ENCODE measurements at places on chromosomes 7 and 10.

- no peak for DNase-seq
Observed at GRCh38 chr10:14671386-14671831, 103.3 kb downstream of the FAM107B start.

- DNase-seq, result no peak
Observed at GRCh38 chr7:18450019-18450418, 45.5 kb upstream of the HDAC9 start.

- no peak for DNase-seq
Observed at GRCh38 chr10:131078131-131078881, 233.2 kb downstream of the TCERG1L start.

GRCh38 chr10:79380125-79380945, 33.1 kb downstream of the PPIF start:
- DNase-seq, result no peak

- peak; percentile 65 for DNase-seq
Observed at GRCh38 chr7:112452102-112452888, 2.0 kb downstream of the IFRD1 start.

- DNase-seq, result no peak
Observed at GRCh38 chr10:109866168-109866994, 56.9 kb downstream of the XPNPEP1 start.

GRCh38 chr10:61458031-61458430, 4.8 kb upstream of the TMEM26 start:
- no peak for DNase-seq

- no peak for DNase-seq
Observed at GRCh38 chr7:24722386-24723177, 34.7 kb downstream of the GSDME start.

GRCh38 chr10:129879655-129880054, 84.4 kb downstream of the EBF3 start:
- no peak for DNase-seq

DNA sequence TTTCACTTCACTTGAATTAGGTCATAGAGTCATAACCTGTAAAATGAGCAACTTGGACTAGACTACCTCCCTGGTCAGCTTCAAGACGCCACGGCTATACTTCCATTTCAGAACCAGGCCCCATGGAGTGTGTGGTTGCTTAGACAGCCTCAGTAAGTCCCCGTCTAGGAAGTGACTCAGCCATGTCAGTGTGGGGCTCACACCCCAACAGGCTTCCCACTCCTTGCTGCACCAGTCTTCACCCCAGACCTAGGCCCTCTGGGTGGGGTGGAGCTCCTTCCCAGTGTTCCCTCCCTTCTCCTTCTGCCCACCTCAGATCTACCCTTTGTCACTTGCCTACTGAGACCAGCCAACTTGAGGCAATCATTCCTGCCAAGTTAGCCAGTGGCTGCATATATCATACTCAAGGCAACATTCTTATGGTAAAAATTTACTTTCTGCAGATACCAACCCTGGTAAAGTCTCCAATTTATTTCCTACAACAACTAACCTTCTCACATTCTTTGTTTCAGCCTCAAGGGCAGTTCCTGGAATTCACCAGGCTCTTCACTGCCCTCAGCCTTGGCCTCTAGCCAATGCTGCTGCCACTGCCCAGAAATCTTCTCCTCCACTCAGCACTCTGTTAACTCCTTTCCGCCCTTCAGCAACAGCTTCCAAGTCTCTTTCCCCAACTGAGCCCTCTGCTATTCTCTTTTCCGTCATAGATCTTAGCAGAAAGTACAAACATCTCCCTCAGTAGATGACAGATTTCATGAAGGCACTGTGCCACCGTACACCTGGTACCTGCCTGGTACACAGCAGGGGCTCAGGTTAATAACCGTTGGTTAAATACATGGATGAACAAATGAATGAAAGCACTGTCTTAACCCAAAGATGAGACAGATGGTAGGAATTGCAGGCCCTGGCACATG, 31.3 kb upstream of the ZNRF2 start:
- peak; percentile 56 for DNase-seq

GRCh38 chr7:19620470-19620869, 88.4 kb downstream of the POLR1F start:
- DNase-seq, result no peak

GRCh38 chr10:62726142-62726541, 78.4 kb upstream of the ADO start:
- DNase-seq, result no peak

- no peak for DNase-seq
Observed at GRCh38 chr7:57403601-57404342, 46.2 kb upstream of the ZNF716 start.

- no peak for DNase-seq
Observed at GRCh38 chr7:150444674-150445365, 5.6 kb upstream of the GIMAP8 start.

GRCh38 chr10:124033887-124034218, 59.5 kb downstream of the CHST15 start:
- no peak for DNase-seq

- DNase-seq, result no peak
Observed at GRCh38 chr10:49502358-49502757, 36.6 kb downstream of the ERCC6 start.

GRCh38 chr7:28988810-28989209, 30.7 kb upstream of the TRIL start:
- DNase-seq, result no peak

- peak; percentile 97 for DNase-seq
Observed at GRCh38 chr10:75283671-75284470, 48.1 kb upstream of the COMTD1 start.

DNA sequence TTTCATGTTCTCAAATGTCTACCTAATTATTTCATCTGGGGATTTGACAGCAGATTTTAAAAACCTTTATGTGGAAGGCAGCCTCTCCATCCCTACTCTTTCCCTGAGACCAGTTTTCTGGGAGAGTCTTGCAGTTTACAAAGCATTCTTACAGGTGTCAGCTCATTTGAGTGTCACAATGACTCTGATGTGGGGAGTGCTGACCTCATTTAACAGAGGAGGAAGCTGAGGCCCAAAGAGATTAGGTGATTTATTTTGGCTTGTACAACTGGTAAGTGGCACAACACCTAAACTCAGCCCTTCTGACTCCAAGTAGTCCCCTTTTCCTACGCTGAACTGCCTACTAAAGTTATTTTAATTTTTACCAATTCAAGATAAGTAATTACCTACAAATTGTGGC, 33.3 kb upstream of the MAT1A start:
- DNase-seq, result no peak

- no peak for DNase-seq
Observed at GRCh38 chr10:6917125-6917524, 337.0 kb upstream of the PRKCQ start.

DNA sequence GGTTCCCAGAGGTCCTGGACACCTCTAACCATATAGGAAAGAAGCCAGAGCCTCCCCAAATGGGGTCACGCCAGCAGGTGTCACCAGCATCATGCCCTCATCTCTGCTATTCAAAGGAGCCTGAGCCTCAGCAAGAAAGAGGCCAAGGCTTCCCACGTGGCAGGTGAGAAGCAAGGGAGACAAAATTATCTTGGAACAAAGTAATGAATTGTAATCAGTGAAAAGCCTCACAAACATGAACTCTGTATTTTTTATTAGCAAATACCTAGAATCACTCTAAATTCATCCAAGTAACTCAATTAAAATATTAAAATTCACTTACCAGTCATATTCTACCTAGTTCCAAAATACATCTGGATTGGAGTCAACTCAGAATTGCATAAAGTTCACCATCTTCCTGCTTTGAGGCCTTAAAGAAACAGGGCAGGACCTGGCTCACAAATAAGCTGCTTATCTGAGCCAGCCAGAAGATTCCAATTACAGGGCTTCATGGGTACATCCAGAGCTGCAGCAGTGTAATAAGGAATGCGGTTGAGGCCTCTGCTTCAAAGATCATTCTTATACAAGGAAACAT, 68.7 kb downstream of the SGMS1 start:
- DNase-seq, result no peak

DNA sequence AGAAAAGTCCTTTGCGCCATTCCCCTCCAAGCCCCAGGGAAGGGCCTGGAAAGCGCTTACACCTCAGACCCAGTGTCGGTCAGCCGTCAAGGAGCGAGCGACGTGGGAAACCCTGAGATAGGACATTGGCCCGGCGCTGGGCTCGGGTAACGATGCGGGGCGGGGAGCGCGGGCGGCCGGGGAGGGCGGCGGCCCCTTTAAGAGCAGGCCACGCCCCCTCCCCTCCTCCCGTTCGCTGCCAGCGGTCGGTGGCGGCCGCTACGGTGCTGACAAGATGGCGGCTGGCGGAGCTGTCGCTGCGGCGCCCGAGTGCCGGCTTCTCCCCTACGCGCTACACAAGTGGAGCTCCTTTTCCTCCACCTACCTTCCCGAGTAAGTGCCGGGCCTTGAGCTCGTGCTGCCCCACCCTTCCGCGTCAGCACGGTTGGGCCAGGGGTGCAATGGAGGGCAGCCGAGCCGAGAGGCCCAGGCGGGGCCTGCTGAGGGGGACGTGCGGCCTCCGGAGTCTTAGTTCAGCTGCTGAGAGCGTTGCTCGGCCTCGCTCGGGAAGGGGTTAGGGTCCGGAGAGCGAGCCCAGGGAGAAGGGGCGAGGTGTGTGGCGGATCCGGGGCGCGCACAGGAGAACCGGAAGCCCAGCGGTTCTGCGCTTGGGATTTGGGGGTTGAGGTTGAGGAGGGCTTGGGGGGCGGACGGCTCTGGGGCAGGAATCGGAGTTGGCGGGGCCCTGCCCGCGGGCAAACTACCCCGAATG, at the start of gene MKLN1:
Gene MKLN1, plus strand, starts transcription at position 251 of the 751 bp plus-strand sequence. Its CDS starts 24 bp downstream, at position 275.
- DNase-seq, result peak; percentile 94

DNA sequence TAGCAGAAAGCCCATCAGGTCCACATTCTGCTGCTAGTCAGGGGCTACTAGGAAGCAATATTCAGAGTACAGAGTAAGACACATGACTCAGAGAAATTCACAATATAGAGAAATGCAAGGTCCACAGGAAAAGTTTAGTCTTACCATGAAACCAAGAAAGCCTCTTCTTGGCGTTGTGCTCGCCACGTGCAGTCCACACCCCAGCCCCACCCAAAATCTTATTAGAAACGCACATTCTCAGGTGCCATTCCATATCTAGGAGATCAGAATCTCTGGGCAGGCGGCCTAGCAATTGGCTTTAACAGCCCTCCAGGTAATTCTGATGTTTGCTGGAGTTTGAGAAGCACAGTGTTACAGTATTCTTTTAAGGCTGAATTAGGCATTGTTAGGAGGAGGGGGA, 15.8 kb upstream of the SAR1A start:
- DNase-seq, result no peak

GRCh38 chr7:112707655-112708054, 82.5 kb downstream of the TMEM168 start:
- peak; percentile 8 for DNase-seq

DNA sequence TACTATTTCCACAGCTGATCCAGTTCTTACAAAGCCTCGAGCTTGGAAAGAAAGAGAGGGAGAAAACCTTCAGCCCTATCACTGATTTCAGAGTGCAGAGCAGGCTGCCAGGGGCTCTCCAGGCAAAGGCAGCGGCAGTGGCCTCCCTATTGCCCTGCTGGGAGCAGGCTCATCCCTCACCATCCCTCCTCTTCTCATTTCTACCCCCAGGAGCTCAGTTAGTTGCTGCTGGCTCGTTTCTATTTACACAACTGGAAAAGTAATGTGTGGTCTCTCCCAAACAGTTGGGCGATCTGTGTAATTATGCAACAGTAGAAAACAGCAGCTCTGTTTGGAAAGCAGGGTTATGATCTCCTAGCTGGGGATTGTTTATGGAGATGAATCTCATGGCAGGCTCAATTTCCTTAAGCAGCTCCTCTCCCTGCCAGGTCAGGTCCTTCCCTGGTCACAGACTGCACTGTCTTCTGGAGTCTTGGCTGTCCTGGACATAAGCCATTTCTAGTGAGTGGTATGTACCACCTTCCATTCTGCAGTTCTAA, 28.7 kb upstream of the TNS3 start:
- no peak for DNase-seq

GRCh38 chr7:136728945-136729344, 139.5 kb upstream of the CHRM2 start:
- no peak for DNase-seq

- no peak for DNase-seq
Observed at GRCh38 chr7:28903730-28904577, 54.2 kb downstream of the TRIL start.

DNA sequence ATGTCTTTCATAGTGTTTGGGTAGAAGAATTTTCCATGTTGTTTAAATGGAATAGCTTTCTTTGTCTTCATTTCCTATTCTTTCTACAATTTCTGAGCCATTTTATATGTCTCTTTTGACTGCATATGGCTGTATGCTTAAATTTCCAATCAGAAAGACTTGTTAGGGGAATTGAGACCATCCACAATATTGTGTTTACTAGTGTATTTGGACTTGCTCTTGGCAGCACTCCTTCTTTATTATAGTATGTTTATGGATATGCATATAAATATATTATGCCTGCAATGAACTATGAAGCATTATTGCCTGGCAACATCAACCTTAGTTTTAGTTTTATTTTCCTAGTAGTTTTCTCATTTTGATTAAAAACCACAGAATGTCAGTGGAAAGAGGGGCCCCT, 92.7 kb downstream of the NRG3 start:
- no peak for DNase-seq

DNA sequence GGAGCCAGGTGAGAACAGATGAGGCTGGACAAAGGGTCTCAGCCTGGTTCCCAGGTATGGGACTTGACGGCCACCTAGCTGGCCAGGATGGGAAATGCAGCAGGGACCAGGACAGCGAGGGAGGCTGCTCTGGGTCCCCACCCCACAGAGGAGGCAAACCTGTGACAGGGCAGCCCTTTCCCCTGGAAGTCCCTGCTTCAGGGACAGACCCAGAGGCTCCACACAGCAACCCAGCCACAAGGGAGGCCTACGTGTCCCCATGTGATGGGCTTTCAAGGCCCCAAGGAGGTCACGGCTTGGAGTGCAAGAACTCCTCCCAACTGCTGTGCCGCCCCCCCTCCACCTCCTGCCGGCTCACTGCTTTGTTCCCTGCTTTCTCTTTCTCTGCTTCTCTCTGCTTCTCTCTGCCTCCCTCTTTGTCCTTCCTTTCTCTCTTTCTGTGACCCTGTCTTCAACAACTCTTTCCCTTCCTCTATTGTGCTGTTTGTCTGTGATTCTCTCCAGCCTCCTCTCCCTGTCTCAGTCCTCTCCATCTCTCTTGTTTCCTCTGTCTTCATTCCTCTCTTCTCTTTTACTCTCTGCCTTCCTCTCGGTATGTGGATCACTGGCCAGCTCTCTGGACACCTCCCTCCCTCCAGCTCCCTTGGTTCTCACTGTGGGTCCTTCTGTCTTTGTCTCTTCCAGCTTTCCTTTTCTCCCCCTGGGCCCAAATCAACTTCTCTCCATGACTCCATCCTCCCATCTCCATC, 9.6 kb upstream of the EIF5AL1 start:
- DNase-seq, result peak; percentile 42

DNA sequence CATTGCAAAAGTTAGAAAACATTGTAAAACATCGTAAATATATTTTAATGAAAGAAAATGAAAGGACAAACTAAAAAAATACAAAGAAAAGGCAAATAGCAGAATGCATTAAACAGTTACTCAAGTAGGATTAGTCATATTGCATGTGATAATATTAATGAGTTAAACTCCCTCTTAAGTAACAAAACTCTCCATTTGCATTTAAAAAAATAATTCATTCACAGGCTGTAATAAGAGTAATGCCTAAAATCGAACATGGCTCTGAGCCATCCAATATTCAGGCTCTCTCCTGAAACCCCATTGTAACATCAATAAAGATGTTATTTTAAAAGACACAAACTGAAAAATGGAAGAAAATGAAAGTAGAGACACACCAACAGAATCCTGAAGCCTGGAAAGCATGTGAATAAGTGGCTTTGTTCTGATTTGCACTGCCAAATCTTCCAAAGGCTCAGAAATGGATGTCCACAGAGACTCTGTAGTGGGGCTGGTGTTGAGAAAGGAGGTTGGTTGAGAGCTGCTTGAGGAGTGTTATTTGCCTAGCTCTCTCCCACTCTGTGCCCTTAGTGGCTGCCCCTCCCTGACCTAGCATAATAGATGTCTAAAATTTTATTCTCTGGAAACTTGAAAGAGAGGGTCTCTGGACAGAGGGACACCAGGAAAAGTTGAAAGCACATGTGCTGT, 268.3 kb upstream of the MEOX2 start:
- no peak for DNase-seq

Measured in kidney (tissue), 22 donors.